ENCODE measurements at places on chromosomes 13 and 19.
A peak's percentile ranks its signal among the peaks of the same experiment; 100 is the strongest.

- H3K4me1 ChIP-seq = peaks cover 50% of the 10 kb centered on the region
- H3K36me3 ChIP-seq = no peaks in the 10 kb centered on the region
- H3K4me3 ChIP-seq = no peak overlapping the region
- no peaks in the 10 kb centered on the region for H3K27me3 ChIP-seq
- no peak for DNase-seq
- peak overlapping the region; percentile 60 for H3K27ac ChIP-seq
Measured at GRCh38 chr19:40813182-40813581, 14.2 kb downstream of the EGLN2 start.

GRCh38 chr13:49265822-49266221 is 18.1 kb downstream of the CDADC1 start:
- no peak for DNase-seq
- H3K27ac ChIP-seq = no peak overlapping the region
- H3K4me3 ChIP-seq = no peak overlapping the region
- H3K4me1 ChIP-seq = no peaks in the 10 kb centered on the region

DNA sequence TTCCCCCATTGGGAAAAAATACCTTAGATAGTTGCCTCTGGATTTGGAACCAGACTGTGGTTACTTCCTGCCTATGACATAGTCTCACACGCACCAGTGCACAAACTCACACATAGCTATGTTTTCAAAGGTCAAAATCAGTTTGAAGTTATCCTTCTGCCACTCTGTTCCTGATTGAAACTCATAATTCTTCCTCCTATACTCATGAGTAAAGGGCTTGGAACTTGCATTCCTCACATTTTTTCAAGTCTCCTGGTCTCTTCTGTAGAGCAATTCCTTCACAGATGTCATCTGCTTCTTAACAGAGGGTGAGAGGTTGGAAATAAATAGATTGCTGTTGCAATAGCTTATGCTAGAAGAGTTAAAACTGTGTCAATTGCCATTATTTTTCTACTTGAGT is 18.6 kb upstream of the POSTN start:
- DNase-seq = no peak
- no peaks in the 10 kb centered on the region for H3K4me1 ChIP-seq
- no peaks in the 10 kb centered on the region for H3K27me3 ChIP-seq
- H3K36me3 ChIP-seq = no peaks in the 10 kb centered on the region
- no peak overlapping the region for H3K27ac ChIP-seq

DNA sequence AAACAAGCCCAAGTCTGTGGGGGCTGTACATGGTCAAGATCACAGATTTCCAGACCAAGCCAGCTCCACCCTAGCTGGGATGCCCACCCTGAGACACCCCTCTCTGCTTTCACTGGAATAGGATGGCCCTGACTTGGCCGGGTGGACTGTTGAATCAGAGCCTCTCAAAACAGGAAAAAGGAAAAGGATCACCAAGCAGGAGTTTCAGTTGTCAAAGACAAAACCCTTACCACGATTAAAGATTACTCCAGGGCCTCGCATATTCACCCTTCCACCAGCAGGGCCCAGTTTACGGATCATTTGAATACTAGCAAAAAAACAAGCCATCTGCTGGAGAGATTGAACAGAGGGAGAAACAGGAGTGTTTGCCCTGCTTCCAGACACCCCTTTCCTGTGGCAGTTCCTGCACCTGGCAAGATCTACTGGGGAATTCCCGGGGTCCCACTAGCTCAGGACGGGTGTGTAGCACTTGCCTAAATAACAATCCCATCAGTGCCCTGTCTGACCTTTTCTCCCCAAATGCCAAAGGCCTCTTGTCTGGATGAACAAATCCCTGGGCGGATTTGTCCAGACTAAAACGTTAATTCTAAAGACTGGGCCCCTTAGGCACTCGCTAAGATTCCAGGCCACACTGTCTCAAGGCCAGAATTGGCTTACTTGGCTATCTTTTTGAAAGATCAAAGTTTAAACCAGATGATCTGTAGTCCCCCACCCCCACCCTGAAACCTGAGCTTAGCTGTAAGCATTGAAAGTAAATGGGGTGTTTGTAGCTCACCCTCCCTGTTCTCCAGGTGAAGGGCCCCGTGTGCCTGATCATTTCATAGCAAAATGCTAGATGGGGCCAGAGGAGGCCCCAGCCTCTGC is 38.4 kb downstream of the ACTN4 start:
- peak overlapping the region; percentile 98 for H3K27ac ChIP-seq
- peaks cover 84% of the 10 kb centered on the region for H3K4me1 ChIP-seq
- H3K36me3 ChIP-seq = no peaks in the 10 kb centered on the region
- DNase-seq = no peak
- H3K4me3 ChIP-seq = no peak overlapping the region

DNA sequence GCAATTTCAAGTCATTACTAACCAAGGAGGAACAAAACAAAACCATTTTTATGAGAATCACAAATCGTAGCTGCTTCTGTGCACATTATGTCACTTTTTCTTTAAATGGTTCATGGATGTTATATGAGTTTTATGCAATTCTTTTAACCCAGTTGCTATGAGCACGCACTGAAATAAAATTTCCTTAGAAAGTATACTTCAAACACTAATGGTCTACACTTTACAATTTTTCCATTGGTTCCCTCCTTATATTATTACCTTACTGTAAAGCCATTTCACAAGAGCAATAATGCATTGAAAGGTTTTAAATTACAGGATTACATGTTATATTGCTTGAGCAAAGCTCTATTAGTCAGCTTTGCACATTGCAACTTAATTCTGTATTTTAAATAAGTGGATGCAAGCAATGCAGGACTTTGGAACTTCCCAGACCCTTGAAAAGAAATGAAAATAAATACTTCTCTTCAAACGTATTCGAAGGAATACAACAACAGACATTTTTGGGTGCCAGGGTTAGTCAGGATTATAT is 318.7 kb downstream of the PCDH9 start:
- H3K36me3 ChIP-seq = no peaks in the 10 kb centered on the region
- H3K27me3 ChIP-seq = no peaks in the 10 kb centered on the region
- no peak overlapping the region for H3K4me3 ChIP-seq
- no peak overlapping the region for H3K27ac ChIP-seq

DNA sequence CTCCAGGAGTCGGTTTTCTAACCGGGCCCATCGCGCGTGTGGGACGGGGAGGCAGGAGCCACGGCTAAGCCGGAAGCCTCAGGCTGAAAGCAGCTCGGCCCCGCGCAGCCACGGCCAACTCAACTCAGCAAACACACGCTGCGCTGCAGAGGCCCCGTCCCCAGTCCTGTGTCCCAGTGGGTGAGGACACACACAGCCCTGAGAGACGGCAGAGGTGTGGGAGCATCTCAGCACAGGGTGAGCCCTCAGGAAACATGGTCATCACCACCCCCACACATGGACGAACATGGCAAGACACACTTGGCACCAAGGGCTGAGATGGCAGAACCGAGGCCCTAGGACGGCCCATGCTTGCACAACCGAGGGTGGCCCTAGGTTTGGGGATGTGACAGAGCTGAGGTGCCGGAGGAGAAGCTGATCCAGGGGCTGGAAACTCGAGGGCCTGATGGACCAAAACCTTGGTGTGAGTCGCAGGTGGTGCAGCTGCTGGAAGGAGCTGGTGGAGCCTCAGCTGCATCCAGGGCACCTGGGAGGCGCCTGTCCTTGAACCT is 29.0 kb upstream of the C13orf46 start:
- peaks cover 7% of the 10 kb centered on the region for H3K4me1 ChIP-seq
- no peaks in the 10 kb centered on the region for H3K36me3 ChIP-seq
- no peak overlapping the region for H3K27ac ChIP-seq
- no peak overlapping the region for H3K4me3 ChIP-seq
- no peaks in the 10 kb centered on the region for H3K27me3 ChIP-seq
- no peak for DNase-seq

DNA sequence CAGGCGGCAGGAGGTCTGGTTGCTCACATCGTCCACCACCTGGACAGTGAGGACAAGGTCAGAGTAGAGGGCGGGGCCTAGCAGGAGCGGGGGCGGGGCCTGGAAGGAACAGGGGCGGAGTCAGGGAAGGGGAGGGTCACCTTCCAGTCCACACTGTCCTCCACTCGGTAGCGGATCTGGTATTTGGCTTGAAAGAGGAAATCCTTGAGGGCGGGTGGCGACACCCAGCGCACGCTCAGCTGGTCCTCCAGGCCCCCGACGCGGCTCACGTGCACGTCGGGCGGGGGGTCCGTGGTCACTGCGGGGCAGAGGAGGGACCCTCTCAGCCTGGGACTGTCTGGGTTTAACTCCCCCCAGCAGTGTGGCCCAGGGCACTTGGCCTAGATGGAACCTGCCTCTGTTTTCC is 8.2 kb downstream of the REX1BD start:
- H3K36me3 ChIP-seq = no peaks in the 10 kb centered on the region
- no peak for DNase-seq
- H3K27me3 ChIP-seq = no peaks in the 10 kb centered on the region

- H3K27ac ChIP-seq = no peak overlapping the region
- no peaks in the 10 kb centered on the region for H3K36me3 ChIP-seq
- no peak overlapping the region for H3K4me3 ChIP-seq
- H3K27me3 ChIP-seq = no peaks in the 10 kb centered on the region
Measured at GRCh38 chr13:54029720-54030119, 1001.1 kb downstream of the OLFM4 start.

GRCh38 chr19:2607712-2608601 is 94.5 kb downstream of the GNG7 start:
- no peaks in the 10 kb centered on the region for H3K27me3 ChIP-seq
- H3K36me3 ChIP-seq = no peaks in the 10 kb centered on the region
- no peak overlapping the region for H3K4me3 ChIP-seq
- H3K4me1 ChIP-seq = peaks cover 20% of the 10 kb centered on the region

Data from vagina (tissue), 2 donors.